ENCODE measurements at places on chromosomes 1 and 21.

DNA sequence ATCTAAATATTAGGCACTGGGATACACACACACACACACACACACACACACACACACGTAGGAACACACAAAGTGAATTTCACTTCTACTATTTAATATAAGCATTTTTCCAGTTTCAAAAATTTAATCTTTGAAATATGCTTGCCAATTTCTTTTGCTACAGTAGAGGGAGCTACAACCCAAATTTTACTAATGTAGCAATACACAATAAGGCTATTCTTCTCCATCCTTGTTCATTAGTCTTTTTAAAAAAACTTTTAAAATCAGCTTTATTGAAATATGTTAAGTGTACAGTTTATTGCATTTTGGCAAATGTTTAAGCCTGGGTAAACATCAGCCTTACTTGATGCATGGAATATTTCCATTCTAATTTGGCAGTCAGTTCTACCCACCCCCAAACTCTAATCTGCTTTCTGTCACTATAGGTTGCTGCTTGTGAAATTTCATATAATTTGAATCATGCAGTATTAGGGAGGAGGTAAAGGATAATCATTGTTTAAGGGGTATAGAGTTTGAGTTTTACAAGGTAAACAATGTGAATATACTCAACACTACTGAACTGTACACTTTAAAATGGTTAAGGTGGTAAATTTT is 93.0 kb upstream of the TENT5C start:
- DNase-seq, result no peak

- DNase-seq, result no peak
These were observed 317.1 kb downstream of the DPYD start for GRCh38 chr1:97603776-97604175.

DNA sequence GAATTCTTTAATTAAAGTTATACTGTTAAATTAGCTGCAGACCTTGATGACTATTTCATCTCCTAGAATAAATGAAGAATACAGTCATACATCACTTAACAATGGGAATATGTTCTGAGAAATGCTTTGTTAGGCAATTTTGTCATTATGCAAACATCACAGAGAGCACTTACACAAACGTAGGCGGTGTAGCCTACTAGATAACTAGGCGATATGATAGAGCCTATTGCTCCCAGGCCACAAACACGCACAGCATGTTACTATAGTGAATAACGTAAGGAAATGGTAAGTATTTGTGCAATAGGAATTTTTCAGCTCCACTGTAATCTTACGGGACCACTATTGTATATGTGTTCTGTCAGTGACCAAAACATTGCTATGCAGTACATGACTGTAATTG is 37.6 kb upstream of the DESI2 start:
- no peak for DNase-seq

DNA sequence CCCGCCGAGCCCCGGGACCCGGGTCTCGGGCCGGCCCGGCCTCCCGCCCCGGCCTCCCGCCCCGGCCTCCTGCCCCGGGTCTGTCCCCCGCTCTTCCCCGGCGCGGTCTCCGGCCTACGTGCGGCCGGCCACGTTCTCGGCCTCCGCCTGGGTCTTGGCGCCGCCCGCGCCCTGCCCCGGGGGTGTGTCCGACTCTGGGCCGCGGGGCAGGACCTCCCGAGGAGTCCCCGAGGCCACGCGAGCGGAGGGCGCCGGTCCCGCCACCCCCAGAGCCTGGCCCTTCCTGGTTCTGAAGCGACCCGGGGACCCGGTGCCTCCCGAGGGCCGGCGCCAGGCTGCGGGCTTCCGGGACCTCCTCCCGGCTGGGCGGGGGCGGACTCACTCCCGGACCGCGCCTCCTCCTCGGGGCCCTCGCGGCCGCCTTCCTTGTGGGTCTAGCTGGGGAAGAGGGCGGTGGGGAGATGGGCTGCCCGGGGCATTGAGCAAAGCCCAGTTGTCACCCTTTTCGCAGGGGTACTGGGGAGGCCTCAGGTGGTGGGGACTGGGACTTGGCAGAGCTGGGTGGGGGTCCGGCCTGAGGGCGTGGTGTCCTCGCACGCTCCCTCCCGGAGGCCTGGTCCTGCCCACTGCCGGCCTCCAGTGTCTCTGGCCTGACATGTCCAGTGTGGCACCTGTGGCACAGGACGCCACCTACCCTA is 558 bp downstream of the PFKL start:
- no peak for DNase-seq

GRCh38 chr1:213613549-213613948 is 374.2 kb upstream of the PROX1 start:
- DNase-seq, result no peak

DNA sequence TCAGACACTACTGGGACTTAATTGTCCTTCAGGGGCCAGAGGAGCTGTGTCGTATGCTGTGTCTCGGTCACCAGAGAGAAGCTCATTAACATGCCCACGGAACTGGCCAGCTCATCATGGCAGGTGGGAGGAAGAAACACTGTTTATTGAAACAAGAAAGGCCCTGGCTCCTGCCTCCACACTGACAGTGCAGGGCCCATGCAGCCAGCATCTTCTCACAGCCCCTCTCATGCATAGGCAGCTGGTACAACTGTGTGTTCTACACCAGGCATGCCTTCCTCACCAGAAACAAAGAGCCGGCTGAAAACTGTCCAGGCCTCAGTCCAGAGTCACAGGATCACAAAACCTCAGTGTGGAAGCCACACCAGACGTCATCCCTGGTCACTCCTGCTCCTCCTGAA is 106.0 kb downstream of the UBE2U start:
- DNase-seq, result no peak

- no peak for DNase-seq
These were observed 35.7 kb upstream of the CAP1 start for GRCh38 chr1:40004857-40005256.

GRCh38 chr1:234851450-234852438 is 241.8 kb upstream of the IRF2BP2 start:
- DNase-seq, result no peak

- DNase-seq, result no peak
These were observed 2.1 kb downstream of the HJV start for GRCh38 chr1:146019231-146020057.

DNA sequence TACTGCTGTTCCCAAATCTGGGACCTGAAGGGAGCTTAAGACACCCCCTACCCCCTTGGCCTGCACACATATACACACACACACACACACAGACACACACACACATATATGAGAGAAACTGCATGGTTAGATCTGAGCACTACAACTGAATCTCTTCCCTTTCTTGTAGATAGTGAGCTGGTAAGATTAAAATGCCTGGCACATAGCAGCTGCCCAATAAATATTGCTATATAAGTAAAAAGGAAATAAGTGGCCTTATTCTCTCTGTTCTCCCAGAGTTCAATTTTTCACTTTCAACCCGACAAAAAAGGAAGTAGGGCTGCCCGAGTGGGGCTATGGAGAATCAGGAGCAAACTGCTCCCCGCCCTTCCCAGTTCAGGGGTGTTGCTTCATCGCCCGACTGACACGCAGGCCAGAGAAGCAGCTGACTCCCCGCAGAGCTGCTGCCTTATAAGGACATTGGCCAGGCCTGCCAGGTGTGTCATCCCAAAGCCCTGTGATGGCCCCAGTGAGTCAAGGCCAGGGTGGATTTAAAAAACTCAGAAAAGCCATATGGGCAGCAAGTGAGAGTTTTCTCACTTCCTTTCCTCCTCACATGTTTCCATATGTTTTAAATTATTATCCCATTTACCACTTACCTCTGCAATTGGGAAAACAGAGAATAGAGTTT is 106.5 kb upstream of the SLC44A3 start:
- DNase-seq, result no peak

DNA sequence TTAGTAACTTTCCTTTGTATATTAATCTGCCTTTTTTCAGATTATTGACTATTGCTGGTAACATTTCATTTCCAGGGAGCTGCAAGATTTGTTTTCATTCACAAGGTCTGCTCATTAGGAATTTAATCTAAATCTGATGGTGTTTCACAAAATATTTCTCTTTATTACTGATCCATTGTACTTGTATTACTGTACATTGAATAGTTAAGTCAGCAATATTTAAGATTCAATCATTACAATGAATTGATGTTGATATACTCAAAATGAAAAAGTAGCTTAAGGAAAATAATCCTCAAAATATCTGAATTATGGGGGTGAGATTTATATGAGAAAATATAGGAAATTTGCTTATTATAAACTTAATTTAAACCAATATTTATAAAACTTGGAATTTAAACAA is 308.6 kb upstream of the PBX1 start:
- no peak for DNase-seq

DNA sequence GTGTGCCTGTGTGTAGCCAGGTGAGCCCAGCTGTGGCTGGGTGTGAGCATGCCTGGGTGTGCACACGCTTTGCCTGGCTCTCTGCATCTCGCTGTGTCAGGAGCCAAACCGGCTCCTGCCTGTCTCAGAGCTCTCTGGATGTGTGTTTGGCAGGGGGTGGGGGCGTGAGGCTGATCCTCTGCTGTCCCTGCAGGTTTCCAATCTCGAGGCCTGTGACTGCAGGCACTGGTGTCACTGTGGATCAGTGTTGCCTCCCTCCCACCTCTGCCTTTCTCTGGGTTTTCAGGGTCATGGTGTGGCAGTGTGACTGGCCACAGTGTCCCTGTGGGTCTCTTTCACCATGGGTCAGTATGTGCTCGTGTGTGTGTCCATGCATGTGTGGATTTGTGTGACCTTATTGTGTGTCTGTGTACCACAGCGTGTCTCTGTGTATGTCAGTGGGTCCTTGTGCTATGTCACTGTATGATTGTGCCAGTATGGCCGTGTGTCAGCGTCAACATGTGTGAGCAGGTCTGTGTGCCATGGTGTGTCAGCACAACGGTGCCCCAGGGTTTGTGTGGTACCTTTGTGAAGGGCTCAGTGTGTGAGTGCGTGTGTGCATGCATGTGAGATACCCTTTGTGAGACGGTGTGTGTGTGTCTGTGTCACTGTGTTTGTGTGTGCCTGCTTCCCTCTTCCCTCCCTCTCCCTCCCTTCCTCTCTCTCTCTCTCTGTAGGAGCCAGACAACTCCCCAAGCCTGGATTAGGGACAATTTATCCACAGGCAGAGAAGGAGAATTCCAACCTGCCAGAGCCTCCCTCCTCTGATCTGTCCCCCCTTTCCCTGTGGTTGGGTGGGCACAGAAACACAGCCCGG is 43.4 kb downstream of the AHDC1 start:
- no peak for DNase-seq

- no peak for DNase-seq
These were observed 221.9 kb downstream of the GIPC2 start for GRCh38 chr1:78267513-78268218.

- DNase-seq, result no peak
These were observed 1.3 kb downstream of the NADK start for GRCh38 chr1:1776672-1777582.

- no peak for DNase-seq
These were observed 15.8 kb downstream of the C1orf167 start for GRCh38 chr1:11777658-11778322.

DNA sequence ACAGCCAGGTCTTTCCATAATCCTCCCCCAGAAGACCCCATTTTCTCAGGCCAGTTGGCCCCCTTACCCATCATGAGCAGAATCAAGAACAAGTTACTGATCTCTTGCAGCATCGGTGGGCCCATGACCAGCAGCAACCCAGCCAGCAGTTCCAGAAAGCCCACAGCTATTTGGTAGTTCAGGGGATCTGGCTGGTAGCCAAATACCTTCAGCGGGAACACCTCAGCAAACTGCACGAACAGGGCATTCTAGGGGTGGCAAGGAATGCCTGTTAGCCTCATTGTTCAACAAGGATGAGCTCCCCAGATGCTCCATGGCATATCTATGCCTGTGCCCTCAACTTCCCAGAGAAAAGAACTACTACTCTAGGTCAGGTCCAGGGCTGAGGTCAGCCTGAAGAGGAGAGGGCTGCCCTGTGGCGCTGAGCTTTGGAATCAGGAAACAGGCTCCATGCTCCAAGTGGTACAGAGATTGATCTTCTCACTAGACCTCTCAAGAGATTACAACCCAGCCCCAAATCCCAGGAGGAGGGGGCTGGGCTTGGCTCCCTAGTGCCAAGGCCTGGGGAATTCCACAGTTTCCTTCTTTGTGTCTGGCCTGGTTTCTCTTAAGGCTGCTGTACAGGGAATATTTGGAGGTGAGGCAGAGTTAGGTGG is 1.3 kb downstream of the TMEM35B start:
- no peak for DNase-seq

- DNase-seq, result no peak
These were observed 102.1 kb downstream of the LMX1A start for GRCh38 chr1:165254376-165254775.

DNA sequence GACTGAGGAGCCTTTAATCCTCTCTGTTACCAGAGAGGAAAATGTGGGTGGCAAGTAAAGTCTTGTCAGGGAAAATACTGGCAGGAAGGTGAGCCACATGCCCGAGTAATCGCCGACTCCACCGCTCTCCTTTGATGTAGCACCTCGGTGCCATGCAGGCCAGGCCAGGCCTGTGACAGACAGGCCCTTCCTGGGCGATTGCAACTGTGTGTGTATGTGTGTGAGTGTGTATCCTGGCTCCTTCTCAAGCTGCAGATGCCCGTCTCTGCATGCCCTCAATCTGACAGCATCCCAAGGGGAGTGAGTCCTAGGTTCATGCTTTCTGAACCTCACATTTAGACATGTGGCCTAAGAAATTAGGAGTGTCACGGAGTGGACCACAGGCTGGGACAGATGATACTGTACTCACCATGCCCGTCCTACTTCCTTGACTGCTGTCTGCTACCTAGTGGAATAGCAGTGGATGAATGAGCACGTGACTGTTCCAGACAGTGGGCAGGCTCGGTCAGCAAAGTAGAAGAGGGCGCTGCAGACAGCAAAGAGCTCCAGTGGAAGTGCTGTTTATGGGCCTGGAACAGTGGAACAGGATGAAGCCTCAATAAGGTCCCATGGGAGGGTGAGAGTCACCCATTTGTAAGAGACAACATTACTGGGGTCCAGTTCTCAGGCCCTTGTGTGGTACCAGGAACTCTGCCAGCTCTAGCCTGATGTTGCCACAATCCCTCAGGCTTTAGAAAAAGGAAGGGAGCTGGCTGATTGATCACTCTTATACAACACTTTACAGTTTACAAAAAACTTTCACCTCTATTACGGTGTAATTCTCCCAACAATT is 25.3 kb downstream of the SERTAD4 start:
- no peak for DNase-seq

GRCh38 chr1:223429313-223429731 is 36.1 kb downstream of the CCDC185 start:
- DNase-seq, result no peak

DNA sequence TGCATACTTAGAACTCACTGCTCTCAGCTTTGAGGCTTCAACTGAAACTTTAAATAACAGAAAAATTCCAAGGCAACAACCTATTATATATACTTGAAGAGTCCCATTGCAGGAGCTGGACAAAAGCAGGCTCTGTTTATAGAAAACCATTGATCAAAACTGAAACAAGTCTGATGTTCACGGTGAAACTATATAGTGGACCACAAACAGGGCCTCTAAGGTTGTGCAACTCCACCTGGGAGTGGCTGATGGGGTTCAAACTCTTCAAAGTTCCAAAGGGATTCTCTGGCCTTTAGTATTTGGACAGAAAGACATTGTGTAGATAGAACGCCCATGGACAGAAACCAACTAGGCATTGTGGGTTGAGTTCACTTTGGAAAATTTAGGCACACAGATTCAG is 140.3 kb downstream of the ZC3H11B start:
- no peak for DNase-seq
